ENCODE measurements at places on chromosomes 7 and 10. TPM values are rescaled to one million over a fixed set of nuclear protein-coding genes. Genes with fewer than 3 reads are reported as not detected.

Gene SUN3
- 0.49 TPM for total RNA-seq

Gene VWDE
- total RNA-seq: 8.5 TPM

Gene ANKRD30A
- not detected for total RNA-seq

Gene CALCR
- 0.10 TPM for total RNA-seq

DNA sequence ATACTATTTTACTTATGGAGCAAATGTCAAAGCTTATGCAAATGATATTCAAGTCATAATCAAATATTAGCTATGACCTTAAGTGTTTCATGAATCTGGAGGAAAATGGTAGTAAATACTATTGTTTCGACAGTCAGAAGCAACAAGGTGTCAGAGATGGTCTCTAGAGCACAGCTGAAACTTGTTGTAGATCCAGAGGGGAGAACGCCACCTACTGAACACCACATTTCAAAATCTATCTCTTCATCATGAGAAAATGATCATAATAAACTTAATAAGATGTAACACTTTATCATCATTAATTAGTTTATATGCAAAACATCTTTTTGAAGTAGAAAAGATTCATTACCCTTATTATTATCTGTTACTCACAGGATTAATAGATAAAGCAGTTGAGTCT is 418.7 kb downstream of the GATA3 start:
- no peaks in the 10 kb centered on the region for H3K36me3 ChIP-seq
- no peak overlapping the region for H3K4me3 ChIP-seq
- H3K4me1 ChIP-seq: no peaks in the 10 kb centered on the region
- no peak overlapping the region for H3K27ac ChIP-seq
- DNase-seq: no peak

DNA sequence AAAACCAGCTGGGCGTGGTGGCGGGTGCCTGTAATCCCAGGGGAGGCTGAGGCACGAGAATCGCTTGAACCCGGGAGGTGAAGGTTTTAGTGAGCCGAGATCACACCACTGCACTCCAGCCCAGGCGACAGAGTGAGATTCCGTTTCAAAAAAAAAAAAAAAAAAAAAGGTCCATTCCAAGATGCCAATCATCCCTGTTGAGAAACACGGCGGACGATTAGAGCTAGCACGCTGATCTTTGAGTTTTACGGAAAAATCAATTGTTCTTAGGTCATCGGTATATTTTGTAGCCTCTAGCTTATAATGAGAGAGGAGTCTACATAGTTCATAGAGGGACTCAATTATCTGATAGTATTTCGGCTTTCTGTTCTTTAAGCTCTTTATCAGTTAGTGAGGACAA is 169.2 kb downstream of the PRKCQ start:
- H3K27me3 ChIP-seq: 0 out of 2 replicates have a peak, but pooled peaks cover under 1% of the 10 kb centered on the region
- no peak for DNase-seq
- no peak overlapping the region for H3K4me3 ChIP-seq
- no peaks in the 10 kb centered on the region for H3K4me1 ChIP-seq
- no peaks in the 10 kb centered on the region for H3K36me3 ChIP-seq

- H3K27me3 ChIP-seq: no peaks in the 10 kb centered on the region
- no peaks in the 10 kb centered on the region for H3K36me3 ChIP-seq
- peaks cover 65% of the 10 kb centered on the region for H3K4me1 ChIP-seq
- H3K4me3 ChIP-seq: peak overlapping the region; percentile 1
- no peak for DNase-seq
- peak overlapping the region; percentile 97 for H3K27ac ChIP-seq
Observed at GRCh38 chr7:12107841-12108254, 103.2 kb upstream of the TMEM106B start.

- no peaks in the 10 kb centered on the region for H3K36me3 ChIP-seq
- H3K27ac ChIP-seq: no peak overlapping the region
- H3K27me3 ChIP-seq: no peaks in the 10 kb centered on the region
- H3K4me1 ChIP-seq: no peaks in the 10 kb centered on the region
- DNase-seq: peak; percentile 17
Observed at GRCh38 chr7:74544706-74545469, 91.2 kb downstream of the GTF2IRD1 start.

DNA sequence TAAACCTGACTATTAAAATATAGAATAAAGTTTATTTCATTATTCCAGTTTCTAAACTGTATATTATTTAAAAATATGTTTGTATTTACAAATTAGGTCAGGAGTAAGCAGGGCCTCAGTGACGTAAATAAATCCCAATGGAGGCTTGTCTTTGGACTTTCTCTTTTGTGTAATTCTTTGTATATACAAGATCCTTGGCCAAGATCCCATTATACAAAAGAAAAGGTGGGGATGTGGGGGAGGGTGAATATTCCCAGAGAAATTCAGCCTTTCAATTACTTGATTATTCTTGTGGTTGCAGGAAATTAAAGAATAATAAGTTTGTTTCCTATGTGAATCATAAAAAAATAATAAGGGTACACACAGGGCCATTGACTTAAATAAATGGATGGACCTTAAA is 178.7 kb upstream of the PRPS1L1 start:
- no peaks in the 10 kb centered on the region for H3K4me1 ChIP-seq
- H3K27me3 ChIP-seq: no peaks in the 10 kb centered on the region
- H3K27ac ChIP-seq: no peak overlapping the region
- DNase-seq: no peak

- H3K27ac ChIP-seq: peak overlapping the region; percentile 75
- H3K27me3 ChIP-seq: no peaks in the 10 kb centered on the region
- DNase-seq: peak; percentile 94
Observed at GRCh38 chr10:3740157-3740871, 44.7 kb downstream of the KLF6 start.

- no peaks in the 10 kb centered on the region for H3K27me3 ChIP-seq
- no peak overlapping the region for H3K4me3 ChIP-seq
- peak overlapping the region; percentile 100 for H3K27ac ChIP-seq
- peaks cover 38% of the 10 kb centered on the region for H3K4me1 ChIP-seq
- H3K36me3 ChIP-seq: no peaks in the 10 kb centered on the region
Observed at GRCh38 chr7:47596502-47597202, 14.7 kb upstream of the TNS3 start.

- H3K27ac ChIP-seq: no peak overlapping the region
- H3K4me1 ChIP-seq: no peaks in the 10 kb centered on the region
- DNase-seq: no peak
- H3K4me3 ChIP-seq: peak overlapping the region; percentile 38
Observed at GRCh38 chr7:88758381-88759229, 895 bp upstream of the ZNF804B start.

DNA sequence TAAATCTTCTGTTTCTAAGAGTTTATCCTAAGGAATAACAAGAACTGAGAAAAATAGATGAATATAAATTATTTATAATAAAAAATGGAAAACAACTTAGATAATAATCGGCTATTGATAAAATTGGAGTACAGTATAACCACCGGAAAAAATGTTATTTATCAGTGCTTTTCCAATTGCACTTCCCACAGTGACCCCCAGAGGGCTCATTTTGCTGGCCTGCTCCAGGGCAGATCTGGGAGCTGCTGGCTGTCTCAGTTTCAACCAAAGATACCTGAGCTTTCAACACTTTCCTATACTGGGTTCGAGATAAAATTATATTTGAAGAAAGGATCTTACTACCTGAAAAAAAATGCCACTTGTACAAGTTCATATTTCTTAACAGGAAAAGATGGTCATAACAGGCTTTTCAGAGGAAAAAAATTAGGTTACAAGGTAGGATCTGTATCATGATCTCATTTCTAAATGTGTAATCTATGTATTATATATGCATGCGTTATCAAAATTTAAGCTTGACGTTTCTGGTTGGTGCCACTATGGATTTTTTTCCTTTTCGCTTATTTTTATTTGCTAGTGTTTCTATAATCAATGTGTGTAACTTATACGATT is 165.7 kb downstream of the NPSR1 start:
- no peaks in the 10 kb centered on the region for H3K36me3 ChIP-seq
- H3K27me3 ChIP-seq: no peaks in the 10 kb centered on the region
- peak; percentile 36 for DNase-seq
- H3K27ac ChIP-seq: no peak overlapping the region

DNA sequence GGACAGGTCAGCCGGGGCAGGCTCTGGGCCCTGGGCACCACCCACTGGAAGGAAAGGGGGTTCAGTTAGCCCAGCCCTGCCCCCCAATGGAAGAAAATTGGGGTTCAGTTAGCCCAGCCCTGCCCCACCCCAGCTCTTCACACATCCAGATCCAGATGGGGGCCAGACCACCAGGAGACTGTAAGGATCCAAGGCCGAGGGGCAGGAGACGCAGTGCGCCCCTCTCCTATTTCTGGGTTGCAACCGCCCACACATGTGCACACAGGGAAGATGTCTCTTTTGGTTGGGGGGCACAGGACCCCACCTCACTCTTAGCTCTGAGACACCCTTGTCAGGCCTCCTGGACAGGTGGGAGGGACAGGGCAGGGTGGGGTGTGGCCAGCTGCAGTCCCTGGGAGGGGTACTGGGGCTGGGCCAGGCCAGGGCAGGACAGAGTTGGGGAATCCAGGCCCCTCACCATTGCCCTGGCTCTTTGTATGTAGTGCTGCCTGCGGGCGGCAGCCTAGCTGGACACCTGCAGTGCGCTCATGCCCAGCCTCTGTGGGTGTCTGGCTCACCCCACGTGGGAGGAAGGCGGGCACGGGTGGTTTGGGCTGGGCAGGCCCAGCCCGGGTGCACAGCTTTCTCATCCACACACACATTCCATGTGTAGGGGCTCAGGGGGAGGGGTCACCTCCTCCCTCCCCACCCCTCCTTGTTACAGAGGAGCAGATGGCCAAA is 141.2 kb downstream of the LHPP start:
- no peak overlapping the region for H3K27ac ChIP-seq
- H3K4me1 ChIP-seq: no peaks in the 10 kb centered on the region
- no peaks in the 10 kb centered on the region for H3K27me3 ChIP-seq
- DNase-seq: no peak
- H3K36me3 ChIP-seq: no peaks in the 10 kb centered on the region
